ENCODE measurements at places on chromosomes 2 and 18.

DNA sequence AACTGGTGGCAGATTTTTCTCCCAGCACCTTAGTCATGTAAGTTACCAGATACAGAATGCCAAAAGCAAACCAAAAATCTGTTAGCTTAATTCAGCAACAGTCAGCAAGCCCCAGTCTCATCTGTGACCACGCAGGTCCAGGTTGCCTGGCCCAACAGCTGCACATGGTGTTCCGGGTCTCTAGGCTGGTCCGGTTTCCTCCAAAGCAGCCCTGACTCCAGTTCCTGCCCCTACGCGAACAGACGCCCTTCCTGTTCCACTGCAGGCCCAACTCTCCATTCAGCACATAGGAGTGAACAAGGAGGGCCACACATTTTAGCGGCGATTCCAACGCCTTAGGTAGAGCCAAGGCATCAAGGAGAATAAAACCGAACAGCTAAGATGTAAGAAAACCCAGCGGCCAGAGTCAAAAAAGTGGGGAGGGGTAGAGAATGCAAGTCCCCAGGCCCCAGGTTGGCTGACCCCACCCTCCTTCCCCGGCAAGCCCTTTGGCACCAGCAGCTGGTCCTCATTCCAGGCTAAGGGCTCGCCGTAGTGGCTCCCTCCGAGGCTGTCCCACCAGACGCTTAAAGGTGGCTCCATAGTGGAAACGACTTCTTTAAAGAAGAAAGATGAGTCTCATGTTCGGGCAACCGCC is 1.5 kb downstream of the STK25 start:
- DNase-seq, result no peak

DNA sequence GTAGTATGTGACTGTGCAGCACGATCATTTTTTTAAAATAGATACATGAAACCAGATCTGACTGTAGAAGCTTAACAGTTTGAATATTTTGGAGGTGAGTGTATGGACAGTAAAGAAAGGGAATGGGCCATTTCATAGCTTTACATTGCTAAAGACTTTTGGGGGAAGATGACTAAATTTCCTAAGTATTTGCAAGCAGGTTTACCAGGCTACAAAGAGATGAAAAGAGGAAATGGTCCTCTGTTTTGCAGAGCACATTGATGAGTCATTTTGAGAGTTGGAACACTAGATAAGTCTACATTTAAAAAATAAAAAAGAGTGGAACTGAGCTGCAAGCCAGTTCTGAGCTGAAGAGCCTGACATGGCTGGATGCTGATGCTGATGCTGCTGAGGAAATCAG is 115.7 kb upstream of the LRATD1 start:
- DNase-seq, result no peak

- DNase-seq, result no peak
Observed at GRCh38 chr2:60317034-60317386, 236.4 kb downstream of the BCL11A start.

DNA sequence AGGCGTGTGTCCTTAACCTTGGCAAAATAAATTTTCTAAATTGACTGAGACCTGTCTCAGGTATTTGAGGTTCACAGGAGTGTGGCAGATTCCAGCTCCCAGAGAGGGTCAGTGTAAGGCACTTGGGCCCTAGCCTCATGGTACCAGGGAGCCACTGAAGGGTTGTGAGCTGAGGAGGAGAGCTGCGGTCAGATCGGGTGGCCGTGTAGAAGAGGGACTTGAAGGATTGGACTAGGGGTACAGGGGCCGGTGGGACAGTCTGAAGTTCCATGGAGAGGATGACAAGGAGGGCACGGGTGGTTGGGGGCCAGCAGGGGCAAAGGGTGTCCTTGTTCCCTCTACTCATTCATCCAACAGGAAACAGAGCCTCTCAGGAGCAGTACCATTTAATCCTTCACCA is 327.0 kb upstream of the HS6ST1 start:
- DNase-seq, result no peak

- DNase-seq, result no peak
Observed at GRCh38 chr2:48851161-48851560, 95.6 kb upstream of the LHCGR start.

GRCh38 chr18:48172226-48173006 is 236.8 kb downstream of the ZBTB7C start:
- DNase-seq, result no peak

GRCh38 chr18:8806100-8806797 is 100.9 kb downstream of the MTCL1 start:
- DNase-seq, result no peak

GRCh38 chr2:60534052-60534685 is 19.3 kb downstream of the BCL11A start:
- DNase-seq, result no peak

DNA sequence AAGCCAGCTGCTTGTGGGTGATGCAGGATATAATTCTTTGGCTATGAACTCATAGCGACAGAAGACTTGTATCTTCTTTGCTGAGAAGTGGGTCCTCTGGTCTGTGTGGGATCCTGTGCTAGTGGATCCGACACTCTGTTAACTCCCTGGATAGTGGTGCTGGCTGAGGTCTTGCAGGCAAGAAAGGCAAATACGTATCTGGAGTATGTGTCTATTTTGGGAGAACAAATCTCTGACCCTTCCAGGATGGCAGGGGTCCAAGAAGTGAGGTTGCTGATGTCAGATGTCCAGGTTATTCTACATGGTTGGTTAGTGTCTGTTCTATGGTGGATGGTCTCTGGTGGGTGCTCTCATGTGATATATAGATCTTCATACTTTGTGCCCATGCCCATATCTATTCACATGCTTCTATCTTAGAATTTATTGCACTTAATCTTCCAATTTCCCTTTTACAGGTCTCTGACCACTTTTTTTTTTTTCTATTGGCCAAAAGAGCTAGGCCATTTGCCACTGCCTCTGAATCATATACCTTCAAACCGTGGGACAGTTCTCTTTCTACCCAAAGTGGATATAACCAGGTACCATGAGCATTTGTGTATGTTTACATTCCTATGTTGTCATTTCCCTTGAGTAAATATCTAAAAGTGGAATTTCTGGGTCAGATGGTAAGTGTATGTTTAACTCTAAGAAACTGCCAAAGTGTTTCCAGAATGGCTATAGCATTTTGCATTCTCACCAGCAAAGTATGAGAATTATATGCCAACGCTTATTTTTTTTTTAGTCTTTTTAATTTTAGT is 45.1 kb upstream of the RBMS1 start:
- no peak for DNase-seq

GRCh38 chr2:197071790-197072436 is 145.4 kb upstream of the PGAP1 start:
- no peak for DNase-seq

DNA sequence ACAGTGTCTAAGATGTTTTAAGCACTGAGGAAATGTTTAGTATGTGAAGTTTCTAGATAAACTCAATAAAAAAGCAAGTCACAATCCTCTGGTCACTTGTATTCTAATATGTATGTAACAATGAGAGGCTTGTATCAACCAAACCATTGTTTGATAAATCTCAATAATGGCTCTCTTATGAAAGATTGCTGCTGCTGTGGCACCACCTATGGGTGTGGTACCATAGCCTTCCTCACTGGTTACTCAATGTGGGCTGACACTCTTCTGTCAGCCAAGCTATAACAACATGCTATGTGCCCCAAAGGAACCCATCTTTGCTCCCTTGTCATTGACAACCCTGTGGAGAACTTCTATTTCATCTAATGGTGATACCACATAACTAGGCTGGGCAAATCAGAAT is 12.6 kb upstream of the RAB1A start:
- DNase-seq, result no peak

- DNase-seq, result peak; percentile 67
Observed at GRCh38 chr2:113173542-113174375, at the start of gene PSD4. Gene PSD4, plus strand, starts transcription at chr2:113173971. Its CDS starts 8,486 bp downstream, at chr2:113182457.

DNA sequence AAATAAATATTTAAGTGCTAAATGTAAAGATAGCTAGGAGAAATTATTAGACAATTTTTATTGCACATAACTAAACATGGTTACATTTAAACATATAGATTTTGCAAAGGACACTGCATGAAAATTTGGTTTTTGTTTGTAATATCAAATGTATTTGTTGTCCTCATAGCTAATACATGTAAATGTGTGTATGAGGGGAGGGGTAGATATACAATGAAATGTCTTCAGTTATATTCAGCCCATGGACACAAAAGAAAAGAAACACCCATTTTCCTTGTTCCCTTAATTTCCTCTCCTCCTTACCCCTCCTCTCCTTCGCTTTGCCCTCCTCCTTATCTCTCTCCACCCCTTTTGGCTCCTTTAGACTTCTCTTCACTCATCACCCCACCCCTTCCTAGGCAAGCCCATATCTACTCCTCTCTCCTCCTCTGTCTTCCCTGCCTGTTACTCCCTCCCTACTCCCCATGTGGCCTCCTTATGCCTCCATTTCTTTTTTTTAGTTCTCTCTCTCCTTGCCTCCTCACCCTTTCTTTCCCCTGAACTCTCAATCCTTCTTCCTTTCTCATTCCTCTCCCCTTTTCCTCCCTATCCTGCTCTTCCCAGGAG is 1.4 kb downstream of the COL3A1 start:
- DNase-seq, result no peak

DNA sequence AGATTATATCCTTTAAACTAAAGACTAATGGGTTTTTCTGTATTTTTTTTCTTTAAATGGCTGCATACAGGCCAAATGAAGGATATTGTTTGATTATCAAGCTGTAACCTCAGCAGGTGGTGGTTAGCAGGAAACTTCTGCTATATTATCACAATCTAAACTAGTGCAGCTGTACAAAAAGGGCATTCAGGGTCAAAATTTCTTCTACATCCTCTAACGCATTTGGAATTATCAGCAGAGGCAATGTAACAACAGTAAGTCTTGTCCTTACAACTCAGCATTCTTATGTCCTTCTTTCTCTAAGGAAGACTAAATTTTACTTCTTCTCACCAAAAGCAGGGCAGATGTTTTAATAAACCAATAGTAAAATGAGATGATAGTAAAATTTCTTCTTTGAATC is 135.8 kb upstream of the FN1 start:
- DNase-seq, result no peak

GRCh38 chr18:78295262-78295661 is 684.4 kb upstream of the SALL3 start:
- no peak for DNase-seq

- DNase-seq, result no peak
Observed at GRCh38 chr2:240852671-240853314, 15.8 kb upstream of the AGXT start.

GRCh38 chr2:152097290-152097800 is 1.5 kb downstream of the CACNB4 start:
- DNase-seq, result no peak

DNA sequence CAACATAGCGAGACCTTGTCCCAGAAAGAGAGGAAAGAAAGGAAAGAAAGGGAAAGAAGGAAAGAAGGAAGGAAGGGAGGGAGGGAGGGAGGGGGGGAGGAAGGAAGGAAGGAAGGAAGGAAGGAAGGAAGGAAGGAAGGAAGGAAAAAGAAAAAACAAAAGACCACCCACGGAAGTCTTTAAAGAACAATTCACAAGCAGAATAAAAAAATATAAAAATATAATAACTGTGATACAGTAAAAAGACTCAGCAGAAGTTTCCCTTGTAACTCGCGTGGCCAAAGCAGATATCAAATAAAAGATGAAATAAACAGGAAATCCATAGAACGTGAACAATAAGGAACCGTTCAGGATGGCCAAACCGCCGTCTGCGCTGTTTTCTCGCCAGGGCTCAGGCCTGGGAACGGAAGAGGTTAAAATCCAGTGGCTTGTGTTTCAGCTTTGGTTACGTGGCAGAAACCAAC is 1.2 kb upstream of the SLC1A4 start:
- DNase-seq, result no peak

GRCh38 chr2:223952280-223952968 is 4.8 kb upstream of the MRPL44 start:
- no peak for DNase-seq

GRCh38 chr2:105365206-105365605 is 27.9 kb downstream of the C2orf49 start:
- no peak for DNase-seq

GRCh38 chr18:34637094-34637801 is 72.8 kb upstream of the DTNA start:
- DNase-seq, result no peak

GRCh38 chr2:26672112-26672817 is 20.3 kb upstream of the KCNK3 start:
- no peak for DNase-seq

- no peak for DNase-seq
Observed at GRCh38 chr2:3620834-3621233, 25.9 kb downstream of the COLEC11 start.

DNA sequence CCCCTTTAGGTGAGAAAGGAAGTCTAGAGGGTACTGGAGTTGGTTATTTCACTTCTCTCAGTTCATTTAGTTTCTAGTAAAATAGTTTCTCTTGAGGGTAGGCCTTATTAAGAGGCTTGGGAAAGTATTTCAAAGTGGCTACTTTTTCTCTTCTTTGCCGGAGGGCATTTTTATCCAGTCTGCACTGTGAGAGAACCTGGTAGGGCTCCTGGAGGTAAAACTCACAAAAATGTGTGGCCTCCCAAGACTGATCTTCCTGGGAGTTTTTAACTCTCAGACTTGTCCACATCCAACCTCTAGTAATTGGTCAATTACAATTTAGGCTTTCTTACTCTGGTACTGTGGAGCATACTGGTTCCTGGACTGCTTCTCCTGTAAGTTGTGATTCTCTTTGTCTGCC is 28.0 kb downstream of the EHBP1 start:
- DNase-seq, result no peak

GRCh38 chr2:144520756-144521487 is 1.0 kb upstream of the ZEB2 start:
- no peak for DNase-seq

DNA sequence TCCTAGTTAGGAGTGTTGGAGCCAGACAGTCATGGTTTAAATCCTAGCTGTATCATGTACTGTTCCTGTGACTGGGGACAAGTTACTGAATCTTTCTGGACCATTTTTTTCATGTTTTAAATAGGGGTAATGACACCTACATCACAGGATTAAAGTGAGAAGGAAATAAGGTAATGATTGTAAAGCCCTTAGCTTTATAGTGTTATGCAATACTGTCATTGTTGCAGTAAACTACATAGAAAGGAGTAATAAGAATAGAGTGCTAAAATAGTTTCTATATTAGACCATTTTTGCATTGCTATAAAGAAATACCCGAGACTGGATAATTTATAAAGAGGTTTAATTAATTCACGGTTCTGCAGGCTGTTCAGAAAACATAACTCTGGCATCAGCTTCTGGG is 14.5 kb downstream of the AGPS start:
- DNase-seq, result no peak

- DNase-seq, result no peak
Observed at GRCh38 chr2:15298770-15299169, 262.4 kb downstream of the NBAS start.

All from activated naive CD4-positive, alpha-beta T cell (primary cell).